ENCODE measurements at places on chromosomes 5 and 9.

- no peak for DNase-seq
Measured at GRCh38 chr5:9045946-9046345, 499.9 kb downstream of the SEMA5A start.

- DNase-seq = peak; percentile 62
Measured at GRCh38 chr5:156595132-156595787, 254.8 kb upstream of the PPP1R2B start.

GRCh38 chr5:154860765-154861164, 2.3 kb downstream of the CNOT8 start:
- DNase-seq = no peak

DNA sequence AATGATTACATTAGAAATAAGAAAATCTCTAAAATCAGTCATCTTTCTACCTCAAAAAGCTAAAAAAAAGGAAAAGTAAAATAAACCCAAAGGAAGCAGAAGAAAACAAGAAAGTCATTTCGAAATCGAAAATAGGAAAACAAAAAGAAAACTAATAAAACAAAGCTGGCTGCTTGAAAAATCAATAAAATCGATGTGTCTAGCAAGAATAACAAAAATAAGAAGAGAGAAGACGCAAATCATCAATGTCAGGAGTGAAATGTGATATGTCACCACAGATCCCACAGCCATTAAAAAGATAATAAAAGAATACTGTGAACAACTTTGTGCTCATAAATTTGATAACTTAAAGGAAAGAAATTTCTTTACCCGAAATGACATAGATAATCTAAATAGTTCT, 218.1 kb upstream of the S1PR3 start:
- no peak for DNase-seq

GRCh38 chr9:114908104-114908622, 22.2 kb downstream of the TNFSF8 start:
- DNase-seq = no peak

GRCh38 chr9:16120231-16120641, 567.4 kb downstream of the CCDC171 start:
- DNase-seq = peak; percentile 80

DNA sequence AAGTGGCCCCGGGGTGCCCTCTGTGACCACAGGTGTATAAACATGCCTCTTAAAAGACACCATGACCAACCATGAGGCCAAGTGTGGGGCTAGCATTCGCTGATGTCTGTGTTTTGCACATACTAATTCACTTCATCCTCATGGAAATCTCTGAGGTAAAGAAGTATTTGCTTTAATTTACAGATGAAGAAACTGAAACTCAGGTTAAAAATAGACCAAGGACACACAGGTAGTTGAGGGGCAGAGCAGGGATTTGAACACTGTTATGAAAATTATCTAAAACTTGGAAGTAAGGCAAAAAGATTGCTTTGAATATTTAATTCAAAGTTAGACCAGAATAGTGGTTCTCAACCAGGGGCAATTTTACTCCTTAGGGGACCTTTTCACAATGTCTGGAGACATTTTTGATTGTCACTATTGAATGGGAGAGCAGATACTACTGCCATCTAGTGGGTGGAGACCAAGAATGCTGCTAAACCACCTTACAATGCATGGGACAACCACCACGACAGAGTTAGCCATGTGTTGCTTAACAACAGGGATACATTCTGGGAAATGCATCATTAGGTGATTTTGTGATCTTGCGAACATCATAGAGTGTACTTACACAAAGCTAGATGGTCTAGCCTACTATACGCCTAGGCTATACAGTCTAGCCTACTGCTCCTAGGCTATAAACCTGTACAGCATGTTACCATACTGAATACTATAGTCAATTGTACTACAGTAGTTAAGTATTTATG, 8.0 kb upstream of the FXN start:
- peak; percentile 13 for DNase-seq

GRCh38 chr5:42005561-42006153, 80.6 kb downstream of the FBXO4 start:
- DNase-seq = peak; percentile 27

DNA sequence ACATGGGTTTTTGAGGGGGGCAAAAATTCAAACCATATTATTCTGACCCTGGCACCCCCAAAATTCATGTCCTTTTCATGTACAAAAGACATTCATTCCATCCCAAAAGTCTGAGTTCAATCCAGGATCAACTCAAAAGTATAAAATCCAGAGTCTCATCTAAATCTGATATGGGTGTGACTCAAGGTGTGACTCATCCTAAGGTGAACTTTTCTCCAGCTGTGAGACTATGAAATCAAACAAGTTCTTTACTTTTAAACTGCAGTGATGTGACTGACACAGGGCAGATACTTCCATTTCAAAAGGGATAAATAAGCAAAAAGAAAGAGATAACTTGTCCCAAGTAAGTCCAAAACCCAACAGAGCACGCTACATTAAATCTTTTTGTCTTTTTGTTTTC, 20.6 kb upstream of the CYLC2 start:
- DNase-seq = no peak

DNA sequence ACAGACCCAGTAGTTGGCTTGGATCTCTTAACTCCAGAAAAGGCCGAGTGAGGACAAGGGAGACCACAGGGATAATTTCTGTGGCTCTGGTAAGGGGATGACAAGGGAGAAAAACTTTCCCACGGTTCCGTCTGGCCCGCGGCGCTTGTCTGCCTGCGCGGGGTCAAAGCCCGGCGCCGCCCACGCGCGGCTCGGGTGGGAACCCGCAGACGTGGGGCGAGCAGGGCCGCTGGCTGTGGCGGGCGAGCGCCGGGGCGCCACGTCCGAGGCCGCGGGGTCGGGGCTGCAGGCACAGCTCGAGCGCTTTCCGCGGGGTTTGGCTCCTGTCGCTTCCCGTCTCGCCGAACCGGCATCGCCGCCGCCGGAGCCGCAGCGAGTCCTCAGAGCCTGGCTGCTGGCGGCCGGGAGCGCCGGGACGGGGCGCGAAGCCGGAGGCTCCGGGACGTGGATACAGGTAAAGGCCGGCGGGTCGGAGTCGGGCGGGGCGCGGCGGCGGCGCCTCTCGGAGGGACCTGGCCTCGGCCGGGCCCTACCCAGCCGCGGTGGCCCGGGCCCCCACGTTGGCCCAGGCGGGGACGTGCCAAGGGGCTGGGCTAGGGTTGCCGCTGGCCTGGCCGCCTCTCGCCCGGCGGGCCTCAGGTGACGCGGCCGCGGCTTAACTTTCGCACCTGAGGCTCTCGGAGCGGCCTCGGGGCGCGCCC, at the start of gene RNF180:
Gene RNF180, plus strand, starts transcription at position 344 of the 701 bp plus-strand sequence. CDS start 34,965 bp downstream, outside the sequence.
- peak; percentile 47 for DNase-seq

- DNase-seq = no peak
Measured at GRCh38 chr5:90581956-90582355, 23.4 kb downstream of the ADGRV1 start.

DNA sequence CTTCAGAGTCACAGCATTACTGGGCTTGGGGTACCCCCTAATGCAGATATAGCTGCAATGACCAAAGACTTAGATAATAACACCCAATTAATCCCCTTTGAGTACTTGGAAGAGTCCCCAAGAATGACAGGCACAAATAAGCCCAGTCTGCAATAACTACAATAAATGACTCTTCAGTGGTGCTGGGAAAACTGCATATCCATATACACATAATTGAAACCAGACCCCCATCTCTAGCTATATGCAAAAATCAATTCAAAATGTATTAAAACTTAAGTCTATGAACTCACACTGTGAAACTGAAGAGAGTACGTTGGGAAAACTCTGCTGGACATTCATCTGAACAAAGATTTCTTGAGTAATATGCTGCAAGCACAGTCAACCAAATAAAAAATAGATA, 422.5 kb downstream of the CDH18 start:
- DNase-seq = no peak

DNA sequence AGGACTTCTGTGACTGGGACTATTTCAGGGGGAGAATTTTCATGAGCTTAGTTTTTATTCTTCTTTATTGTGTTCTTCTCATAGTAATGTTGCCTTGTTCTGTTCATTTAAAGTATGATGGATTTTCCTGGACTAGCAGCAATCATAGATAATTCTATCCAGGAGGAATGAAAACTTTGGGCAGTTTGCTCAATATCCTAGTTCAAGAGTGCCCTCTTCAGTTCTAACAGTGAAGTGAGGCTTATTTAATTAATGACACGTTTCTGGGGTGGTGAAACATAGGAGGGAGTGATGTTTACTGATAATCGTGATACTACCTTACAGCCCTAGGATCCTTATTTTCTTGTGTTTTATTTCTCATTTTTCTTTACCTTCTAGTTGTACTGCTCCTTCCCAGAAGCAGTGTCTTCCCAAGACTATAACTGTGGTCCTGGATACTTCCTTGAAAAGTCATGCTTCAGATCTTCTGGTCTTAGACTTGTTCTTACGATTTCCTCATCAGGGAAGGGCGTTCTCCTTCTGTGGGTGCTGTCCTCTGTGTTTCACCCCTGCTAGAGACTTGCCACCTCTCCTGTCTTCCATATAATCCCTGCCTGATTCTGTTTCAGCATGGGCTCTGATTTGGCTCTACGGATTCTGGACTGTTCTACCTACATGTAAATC, 57.4 kb downstream of the CFAP95 start:
- DNase-seq = peak; percentile 52

- no peak for DNase-seq
Measured at GRCh38 chr5:83528439-83528769, 56.9 kb downstream of the VCAN start.

DNA sequence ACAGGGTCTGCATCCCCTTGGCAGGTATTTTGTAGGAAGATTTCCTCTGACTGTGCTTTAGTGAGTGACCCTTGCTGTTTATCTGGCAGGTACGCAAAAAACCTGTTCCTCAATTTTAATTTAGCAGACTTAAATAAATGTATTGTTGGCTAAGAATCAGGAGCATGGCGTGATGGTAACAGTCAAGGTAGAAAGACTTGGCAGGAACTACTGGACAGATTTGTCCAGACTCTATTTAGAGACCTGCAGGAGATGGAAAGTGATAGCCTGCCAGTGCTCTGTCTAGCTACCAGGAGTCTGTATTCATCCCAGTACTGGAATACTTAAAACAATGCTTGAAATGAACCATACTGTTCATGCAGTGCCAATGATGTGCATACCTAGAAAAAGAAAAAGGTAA, 78.8 kb upstream of the MAST4 start:
- DNase-seq = no peak

DNA sequence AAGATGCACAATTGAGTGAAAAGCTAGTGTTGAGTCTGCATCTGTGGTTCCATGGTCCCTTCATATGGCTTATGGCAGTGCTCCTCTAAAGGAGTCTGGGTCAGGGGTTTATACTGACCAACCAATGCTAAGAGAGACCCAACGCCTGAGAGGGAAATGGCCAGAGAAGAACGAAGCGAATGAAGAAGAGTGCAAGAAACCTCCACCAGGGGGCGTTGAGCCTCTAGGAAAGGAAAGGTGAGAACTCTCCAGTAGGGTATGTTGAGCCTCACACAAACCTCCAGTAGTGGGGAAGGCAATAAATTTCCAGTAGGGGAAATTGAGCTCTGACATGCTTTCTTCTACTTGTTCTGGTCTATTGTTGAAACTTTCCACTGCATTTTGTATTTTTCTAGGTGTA, 470.6 kb downstream of the PRDM9 start:
- no peak for DNase-seq
